ENCODE measurements at places on chromosomes 2 and 18.

DNA sequence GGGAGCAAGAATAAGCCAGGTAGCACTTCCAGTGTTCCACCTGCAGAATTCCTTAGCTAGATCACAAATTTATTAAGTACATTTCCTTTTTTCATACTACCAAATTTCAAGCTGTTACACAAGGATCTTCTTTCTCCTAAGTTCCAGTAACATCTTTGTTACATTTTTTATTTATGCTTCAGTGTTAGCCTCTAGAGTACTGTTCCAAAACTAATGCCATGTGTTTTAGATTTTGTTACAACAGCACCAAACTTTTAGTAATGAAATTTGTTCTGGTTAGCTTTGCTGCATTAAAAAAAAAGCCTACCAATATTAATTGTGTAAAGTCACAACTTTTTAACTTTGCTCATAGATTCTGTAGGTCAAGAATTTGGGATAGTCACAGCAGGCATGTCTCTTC, 161.1 kb downstream of the CAMKMT start:
- no peak for DNase-seq

GRCh38 chr2:9984871-9985480, 33.5 kb downstream of the GRHL1 start:
- DNase-seq, result no peak

DNA sequence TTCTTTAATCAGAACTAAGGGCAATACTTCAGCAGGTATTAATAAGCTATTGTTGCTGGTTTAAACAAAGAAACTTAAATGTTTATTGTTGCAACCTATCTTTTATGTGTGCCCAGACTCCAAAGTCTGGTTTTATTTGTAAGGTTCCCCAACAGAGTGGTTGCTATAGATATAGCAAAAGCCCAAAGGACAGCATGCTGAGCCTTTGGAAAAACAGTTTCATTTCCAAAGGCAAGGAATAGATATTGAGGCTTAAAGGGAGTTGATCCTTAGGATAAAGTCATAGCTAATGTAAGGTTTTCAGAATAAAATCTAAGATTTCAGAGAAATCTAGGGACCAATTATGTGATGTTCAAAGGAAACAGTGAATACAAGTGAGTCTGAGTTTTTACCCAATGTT, 413.2 kb upstream of the SLC14A2 start:
- DNase-seq, result no peak

DNA sequence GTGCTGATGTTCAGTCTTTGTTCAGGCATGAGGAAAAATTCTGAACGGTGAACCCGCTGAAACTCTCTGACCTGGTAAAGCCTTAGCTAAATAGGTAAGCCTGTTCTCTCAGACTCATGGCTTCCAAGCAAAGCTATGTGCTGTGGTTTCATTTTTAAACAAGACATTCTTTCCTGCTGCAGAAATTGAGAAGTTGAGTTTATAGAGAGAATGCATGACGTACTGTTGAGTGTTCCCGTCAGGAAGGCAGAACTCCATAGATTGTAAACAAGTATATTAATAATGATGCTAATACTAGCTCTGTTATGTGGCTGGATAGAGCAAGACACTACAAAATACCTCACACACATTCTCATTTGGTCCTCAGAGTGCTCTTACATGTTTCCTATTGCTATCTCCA, 424.0 kb upstream of the CRIM1 start:
- DNase-seq, result no peak

DNA sequence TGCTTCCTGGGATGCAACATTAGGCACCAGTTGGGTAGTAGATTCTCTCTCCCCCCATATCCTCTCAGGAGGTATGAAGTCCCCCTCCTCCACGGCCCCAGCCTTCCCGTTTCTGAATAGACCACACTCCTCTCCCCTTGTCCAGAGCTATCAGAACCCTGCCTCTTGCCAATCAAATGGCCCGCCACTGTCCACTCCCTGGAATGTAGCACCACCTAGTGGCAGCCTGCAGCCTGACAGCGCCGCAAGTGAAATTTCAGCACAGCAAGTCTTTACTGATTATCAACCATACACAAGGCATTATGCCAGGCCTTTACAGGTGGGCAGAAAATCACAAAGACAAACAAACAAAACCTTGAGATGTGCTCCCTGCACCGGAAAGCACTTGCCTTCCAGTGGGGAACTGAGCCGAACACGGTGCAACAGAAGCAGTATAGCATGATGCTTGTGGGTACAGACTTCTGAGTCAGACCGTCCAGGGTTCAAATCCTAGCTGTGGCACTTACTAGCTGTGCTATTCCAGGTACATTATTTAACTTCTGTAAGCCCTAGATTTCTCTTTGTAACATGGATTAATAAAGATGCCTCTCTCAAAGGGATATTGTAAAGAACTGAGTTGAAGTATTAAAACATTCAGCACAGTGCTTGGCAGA, 174.0 kb downstream of the SMAD2 start:
- DNase-seq, result peak; percentile 22

DNA sequence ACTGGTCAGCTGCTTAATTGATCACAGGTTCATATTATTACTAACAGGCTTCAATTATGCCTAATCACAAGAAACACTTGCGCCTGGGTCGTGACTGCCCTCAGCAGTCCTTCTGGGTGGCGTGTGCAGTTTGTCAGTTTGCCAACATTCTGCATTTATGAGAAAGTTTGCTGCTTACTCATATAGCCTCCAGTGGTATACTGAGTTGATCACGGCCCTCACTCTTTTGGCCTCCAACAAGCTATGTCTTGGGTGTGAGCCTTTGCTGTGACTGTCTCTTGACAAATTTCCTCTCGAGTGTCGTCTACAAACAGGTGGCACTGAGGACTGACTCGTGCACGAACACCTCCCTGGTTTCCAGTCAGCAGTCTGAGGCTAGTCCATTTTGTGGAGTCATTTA, 27.3 kb downstream of the DCDC2C start:
- no peak for DNase-seq

- DNase-seq, result no peak
These were observed 390.6 kb downstream of the ERBB4 start for GRCh38 chr2:212147921-212148513.

DNA sequence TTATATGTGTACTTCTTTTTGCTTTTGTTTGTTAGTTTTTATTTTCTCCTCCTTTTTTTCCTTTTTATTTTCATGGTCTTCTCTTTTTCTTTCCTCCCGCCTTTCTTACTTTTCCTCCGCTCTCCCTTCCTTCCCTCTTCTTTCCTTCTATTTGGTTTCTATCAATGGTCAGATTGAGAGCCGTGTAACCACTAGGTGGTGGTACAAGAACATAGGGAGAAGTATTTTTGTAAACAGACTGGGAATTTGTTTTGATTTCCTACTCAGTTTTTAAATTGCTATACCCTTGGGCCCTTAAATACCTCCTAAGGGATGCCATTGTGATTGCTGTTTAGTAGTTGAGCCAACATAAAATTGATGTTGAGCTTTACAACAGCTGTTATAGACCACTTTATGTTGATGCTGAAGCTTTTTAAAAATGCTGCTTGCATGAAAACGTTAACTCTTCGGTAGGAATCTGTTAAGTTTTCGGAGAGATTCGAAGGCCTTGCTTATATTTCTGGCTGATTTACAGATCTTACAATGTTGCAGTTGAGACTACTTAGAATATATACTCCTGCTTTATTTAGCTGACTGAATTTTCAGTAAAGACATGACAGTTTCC, 124.2 kb downstream of the UBE2E3 start:
- peak; percentile 49 for DNase-seq

GRCh38 chr2:194765723-194766122, 891.3 kb upstream of the SLC39A10 start:
- DNase-seq, result no peak

- DNase-seq, result no peak
These were observed 44.3 kb upstream of the CABYR start for GRCh38 chr18:24094561-24094960.

DNA sequence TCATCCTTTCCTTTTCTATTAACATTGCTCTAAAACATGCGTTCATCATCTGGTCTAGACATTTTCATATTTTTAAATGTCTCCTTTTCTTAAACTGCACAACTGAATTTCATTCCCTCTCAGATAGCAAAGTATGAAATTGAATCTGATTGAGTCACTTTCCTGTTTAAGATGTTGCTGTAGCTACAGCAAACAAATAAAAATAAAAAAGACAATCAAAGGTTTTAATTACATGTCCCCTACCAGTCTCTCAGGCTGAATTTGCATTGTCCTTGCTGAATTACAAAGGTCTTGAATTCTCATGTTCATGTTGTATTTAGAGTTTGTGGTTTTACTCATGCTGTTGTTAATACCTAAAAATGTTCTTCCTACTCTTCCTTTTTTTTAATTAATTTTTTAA, 537.9 kb upstream of the LRATD1 start:
- DNase-seq, result no peak

- no peak for DNase-seq
These were observed 3.1 kb upstream of the INPP5D start for GRCh38 chr2:233056961-233057605.

- DNase-seq, result no peak
These were observed 13.4 kb upstream of the HRH4 start for GRCh38 chr18:24446953-24447538.

DNA sequence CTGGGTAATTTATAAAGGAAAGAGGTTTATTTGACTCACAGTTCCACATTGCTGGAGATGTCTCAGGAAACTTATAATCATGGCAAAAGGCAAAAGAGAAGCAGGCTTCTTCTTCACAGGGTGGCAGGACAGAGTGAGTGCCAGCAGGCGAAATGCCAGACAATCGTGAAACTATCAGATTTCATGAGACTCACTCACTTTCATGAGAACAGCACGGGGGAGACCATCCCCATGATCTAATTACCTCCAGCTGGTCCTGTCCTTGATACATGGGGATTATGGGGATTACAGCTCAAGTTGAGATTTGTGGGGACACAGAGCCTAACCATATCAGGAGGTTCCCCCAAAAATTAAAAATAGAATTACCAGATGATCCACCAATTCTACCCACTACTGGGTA, 675.5 kb upstream of the SLC8A1 start:
- no peak for DNase-seq

GRCh38 chr2:168350380-168350779, 103.0 kb upstream of the STK39 start:
- DNase-seq, result no peak

DNA sequence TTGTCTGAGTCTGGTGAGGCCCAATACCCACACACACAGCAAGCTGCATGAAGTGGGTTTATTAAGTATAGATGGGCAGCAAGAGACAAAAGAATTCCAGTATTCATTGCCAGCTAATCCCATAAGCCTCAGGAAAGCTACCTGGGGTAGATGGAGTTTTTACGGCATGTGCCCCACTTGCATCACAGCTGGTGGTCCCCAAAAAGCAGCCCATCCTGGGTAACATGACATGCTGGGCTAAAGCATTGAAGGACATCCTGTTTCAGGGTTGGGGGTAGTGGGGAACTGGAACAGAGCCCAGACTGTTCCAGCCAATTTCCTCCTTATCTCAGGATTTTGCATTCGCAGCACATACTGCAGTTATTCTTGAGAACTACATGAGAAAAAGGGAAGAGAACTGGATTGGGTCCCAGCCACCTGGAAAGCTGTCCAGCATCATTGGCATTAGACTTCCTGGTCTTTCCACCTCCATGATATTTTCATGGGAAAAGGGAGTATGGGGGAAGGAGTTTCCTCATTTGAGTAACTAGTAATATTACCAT, 240.1 kb upstream of the MMADHC start:
- DNase-seq, result no peak

DNA sequence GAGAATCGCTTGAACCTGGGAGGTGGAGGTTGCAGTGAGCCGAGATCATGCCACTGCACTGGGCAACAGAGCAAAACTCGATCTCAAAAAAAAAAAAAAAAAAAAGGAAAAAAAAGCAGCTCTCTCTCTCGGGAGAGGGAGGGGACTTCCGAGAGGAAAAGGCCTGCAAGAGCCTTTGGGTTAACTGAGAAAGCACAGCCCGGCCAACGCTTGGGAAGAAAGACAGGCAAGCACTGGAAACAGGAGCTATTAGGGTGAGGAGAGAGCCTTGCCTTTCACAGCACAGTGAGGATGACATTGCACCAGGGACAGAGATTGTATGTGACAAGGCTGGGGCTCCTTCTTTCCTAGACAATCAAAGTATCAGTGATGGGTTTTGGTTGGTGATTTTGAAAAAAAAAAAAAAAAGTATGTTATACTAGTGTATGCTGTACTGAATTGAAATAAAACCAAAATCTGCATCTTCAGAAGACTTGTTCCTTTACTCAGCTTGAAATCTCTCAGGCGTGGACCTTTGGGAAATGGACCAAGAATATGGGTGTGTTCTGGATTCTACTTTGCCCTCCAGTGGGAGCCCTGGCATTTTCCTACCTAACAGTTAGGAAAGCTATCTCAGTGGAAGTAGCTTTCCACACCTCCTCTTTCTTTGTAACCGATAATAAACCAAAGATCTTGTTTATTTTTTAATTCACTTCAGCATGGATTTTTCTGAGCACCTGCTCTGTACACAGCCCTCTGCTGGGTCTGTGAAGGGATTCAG, 16.7 kb downstream of the SRSF7 start:
- DNase-seq, result no peak

DNA sequence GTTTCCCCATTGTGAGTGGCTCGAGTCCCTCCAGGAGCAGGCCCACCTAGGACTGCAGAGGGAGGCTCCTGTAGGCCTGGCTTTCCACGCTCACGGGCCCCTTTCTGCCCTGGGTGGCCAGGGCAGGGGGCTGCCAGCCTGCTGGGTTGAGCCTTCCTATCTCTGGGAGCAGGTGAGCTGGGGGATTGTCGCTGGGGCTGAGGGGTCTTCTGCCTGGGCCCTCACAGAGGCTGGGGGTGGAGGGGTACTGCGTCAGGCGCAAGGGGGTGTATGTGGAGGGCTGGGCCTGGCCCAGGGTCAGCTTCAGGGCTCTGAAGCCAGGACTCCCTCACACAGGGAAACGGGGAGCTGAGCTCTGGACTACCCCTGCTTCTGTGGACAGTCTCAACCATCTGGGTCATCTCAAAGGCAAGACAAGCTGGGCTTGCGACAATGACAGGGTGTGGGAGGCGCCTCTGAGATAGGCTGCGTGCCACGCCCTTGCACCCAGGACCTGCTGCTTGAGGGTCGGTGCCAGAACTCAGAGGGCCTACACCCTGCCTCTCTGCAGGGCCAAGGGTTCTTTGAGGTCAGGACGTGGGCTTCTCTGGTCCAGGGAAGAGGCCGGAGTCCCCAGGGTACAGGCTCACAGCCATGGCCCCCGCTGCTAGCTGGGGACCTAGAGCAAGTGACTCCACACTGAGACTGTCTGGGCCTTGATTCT, 206.1 kb downstream of the TWIST2 start:
- DNase-seq, result no peak

- DNase-seq, result no peak
These were observed 97.3 kb downstream of the SH3BP4 start for GRCh38 chr2:235049069-235049468.

DNA sequence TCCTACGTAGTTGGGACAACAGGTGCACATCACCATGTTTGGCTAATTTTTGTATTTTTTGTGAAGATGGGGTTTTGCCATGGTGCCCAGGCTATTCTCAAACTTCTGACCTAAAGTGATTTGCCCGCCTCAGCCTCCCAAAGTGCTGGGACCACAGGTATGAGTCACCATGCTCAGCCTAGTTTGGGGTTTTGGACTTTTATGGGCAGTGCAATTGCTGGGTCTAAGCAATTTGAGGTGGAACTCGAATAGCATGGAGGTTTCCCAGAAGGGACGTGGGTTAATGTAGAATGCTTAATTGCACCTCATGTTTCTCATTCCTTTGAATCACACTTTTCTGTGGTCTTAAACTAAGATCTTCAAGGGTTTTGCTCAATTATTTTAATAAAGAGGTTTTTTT, 102.3 kb upstream of the EPHA4 start:
- DNase-seq, result no peak

GRCh38 chr2:241944821-241945220, 75.3 kb downstream of the RTP5 start:
- no peak for DNase-seq

All from CD14-positive monocyte (primary cell).